ENCODE measurements at places on chromosomes 13 and 19.
A peak's percentile ranks its signal among the peaks of the same experiment; 100 is the strongest.

GRCh38 chr13:113105032-113105920, at the start of gene F7:
Gene F7, plus strand, starts transcription at chr13:113105791. Its CDS starts 51 bp downstream, at chr13:113105842.
- DNase-seq = no peak

DNA sequence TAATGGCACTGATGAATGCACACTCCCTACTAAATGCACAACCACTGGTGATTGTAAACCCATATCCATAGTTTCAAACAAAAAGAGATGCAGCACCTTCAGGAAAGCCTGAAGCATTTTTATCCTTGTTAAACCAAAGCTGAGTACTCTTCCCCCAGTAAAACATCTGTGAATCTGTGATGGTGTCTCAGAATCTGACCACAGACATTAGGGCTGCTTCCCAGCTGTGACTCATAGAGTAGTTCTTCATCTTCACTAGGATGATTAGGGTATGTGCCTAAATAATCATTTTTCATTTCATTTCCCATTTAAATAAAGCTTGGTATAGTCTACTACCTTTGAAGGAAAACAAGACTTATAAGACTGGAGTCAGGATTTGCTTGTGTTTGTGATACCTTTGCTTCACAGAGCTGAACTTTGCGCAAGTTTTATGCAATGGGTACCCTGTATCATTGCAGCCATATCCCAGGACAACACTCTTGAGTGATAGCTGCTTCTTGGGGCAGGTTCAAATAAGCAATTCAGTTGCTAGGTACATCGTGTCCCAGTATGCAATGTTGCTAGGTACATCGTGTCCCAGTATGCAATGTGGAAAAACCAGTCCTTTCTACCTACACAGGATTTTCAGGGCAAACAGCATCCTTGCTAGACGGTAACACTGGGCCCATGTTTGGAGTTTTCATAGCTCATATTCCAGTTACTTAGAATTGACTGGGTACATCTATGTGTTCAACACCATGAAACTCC, 277.1 kb downstream of the IRS2 start:
- DNase-seq = no peak

- DNase-seq = no peak
These were observed 63.4 kb downstream of the SMARCA4 start for GRCh38 chr19:11024259-11024658.

DNA sequence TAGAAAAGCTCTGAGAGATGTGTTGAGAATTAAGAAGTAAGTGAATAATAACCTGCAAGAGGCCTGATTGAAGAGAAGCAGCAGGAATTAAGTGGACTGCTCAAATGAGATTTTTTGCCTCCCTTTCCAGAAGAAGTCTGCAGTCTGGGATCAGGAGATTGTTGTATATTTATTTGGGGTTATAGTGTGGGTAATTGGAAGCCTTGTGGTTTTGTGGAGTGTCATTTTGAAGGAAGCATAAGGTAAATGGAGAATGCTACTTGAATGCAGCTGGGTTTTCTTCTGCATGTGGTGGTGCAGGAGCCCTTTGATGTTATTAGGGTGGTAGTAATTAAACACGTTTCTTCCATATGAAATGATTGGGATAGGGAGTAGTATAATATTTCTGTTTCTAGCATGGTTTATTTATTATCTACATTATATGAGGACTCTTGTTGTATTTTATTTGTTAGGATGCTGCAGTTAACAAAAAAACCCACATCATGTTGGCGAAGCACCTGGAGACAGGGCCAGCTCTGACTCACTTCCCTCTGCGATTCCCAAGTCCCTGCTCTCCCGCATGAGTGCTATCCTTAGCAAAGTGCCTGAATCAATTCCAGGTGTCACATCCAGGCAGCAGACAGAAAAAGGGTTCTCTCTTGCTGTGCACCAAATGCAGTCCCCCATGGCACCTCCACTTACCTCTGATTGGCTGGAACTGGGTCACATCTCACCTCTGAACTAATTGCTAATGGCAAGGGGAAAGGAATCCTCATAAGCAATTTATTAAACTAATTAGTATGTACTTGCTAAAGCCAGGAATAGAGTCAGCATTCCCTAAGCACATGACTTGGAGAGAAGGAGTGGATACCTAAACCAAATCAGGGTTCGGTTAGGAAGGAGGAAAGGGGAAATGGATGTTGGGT, 54.8 kb downstream of the DGKH start:
- DNase-seq = no peak

DNA sequence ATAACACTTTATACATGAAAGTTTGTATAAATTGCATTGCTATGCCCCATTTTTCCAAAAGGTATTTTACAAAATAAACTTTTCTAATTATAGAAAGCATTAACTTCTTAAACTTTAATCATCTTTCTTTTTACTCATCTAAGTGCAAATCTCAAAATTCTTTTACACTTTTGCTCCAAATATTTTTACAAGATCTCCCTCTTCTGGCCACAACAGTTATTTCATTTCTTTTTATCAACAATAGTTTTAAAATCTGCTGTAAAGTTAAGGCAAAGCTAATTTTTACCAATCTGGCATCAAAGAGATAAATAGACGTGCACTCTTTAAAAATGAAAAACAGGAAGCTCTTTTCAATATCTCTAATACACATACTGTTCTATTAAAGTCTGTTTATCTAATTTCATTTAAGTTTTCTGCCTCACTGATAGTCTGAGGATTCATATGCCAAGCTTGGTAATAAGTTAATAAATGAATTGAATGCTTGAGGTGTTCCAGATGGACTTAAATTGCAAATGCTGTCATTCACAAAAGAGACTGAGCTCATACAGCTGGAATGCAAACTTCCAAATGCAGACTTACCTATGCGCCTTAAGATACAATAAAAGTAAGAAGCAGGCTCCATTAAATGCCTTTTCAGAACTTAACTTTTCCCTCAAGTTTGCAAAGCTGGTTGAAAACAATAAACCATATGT, 583.0 kb upstream of the ATXN8OS start:
- no peak for DNase-seq

GRCh38 chr13:88426661-88427060, 755.5 kb downstream of the SLITRK5 start:
- no peak for DNase-seq

DNA sequence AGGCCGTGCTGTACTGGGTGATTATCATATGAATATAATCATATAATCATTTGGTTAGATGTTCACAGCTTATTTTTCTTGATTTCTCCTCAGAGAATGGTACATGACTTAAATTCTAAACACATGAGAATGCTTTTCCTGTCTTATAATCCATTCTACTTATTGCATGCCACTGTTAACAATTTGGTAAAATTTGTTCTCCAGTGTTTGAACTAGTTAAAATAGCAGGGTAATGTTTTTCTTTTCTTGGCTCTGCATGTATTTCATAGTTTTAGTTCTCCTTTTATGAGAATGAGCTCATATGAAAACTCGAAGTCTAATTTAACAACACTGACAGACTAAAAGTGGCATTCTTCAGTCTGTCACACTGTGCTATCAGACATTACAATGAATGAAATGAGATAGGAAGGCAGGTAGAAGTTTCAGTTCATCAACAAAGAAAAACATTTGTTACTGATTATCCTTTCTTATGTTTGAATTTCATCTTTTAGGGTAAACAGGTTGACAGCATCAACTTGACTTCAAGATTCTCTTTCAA, 10.2 kb downstream of the SPRYD7 start:
- no peak for DNase-seq

- no peak for DNase-seq
These were observed 514.0 kb downstream of the KLF5 start for GRCh38 chr13:73572824-73573223.

- DNase-seq = no peak
These were observed 220.5 kb downstream of the RBM26 start for GRCh38 chr13:79185580-79185979.

DNA sequence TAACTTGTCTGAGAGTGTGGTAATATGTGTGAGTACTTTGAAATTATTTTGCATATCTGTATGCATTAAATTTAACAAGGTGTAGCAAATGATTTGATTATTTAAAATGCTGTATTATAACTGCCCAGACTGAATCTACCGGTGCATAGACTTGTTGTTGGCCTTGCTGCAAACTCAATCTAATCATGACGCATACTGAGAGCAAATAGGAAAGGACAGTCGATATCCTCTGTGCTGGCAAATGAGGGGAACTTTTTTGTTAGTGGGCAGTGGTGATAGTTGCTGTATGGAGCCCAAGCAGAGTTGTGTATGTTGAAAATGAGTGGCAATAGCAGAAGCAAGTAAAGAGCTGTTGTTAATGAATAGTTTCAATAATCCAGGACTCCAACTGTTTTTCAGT, 127.4 kb downstream of the LMO7 start:
- DNase-seq = no peak

DNA sequence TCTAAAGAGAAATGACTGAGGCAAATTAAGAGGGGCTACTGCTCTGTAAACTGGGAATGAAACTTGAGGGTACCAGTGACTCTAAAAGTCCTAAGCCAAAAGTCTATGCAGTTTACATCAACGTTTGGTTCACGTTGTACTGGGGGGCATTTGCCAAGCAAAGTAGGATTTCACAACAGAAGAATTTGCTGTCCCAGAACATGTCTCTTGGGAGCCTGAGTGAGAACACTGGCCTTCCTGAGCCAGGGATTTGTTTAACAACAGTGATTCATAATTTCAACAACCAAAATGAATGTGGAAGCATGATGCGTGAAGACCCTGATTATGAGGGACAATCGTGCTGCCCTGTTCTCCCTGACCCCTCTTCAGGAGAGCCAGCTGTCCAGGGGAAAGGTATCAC, 178.0 kb downstream of the OXGR1 start:
- DNase-seq = no peak

DNA sequence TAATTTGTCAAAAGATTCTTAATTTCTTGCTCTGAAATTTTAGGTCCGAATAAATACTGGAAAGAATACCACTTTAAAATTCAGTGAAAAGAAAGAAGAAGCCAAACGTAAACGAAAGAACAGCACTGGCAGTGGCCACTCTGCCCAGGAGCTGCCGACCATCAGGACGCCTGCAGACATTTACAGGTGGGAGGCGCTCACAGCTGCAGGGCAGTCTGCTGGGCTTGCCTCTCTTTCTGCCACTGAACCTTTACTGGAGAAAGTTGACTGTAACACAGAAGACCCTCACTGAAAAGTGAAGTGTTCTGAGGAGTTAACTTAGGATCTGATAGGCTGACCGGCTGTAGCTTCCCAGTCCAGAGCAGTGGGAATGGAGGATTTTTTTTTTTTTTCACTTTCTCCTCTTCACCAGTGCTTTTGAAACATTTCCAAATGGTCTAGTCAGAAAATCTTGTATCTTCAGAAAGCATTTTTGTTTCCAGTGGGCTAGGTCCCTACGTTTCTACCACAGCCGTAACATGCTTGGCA, 69.1 kb downstream of the URI1 start:
- DNase-seq = no peak

- peak; percentile 72 for DNase-seq
These were observed at the start of gene LATS2 for GRCh38 chr13:21061029-21061763. Gene LATS2, minus strand, starts transcription at chr13:21061586. Its CDS starts 15,560 bp downstream, at chr13:21046026.

DNA sequence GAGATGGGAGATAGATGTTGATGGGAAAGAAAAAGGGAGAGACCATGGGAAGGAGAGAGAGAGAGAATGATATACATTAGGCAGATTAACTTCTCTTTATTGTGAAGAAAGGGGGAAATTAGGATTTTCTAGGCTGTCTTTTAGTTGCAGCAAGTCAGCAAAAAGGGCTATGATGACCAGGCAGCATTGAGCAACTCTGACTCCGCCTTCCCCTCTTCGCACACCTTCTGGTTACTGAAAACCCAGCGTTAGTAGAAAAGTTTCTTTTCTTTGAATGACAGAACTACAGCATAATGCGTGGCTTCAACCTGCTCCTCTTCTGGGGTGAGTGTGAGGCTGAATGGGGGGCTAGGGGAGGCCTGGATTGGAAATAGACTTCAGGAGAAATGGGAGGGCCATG, at the start of gene ADGRE1:
ADGRE1 (plus strand) TSS at position 264 of the 400 bp plus-strand sequence; CDS start at position 294, 30 bp downstream.
- no peak for DNase-seq

DNA sequence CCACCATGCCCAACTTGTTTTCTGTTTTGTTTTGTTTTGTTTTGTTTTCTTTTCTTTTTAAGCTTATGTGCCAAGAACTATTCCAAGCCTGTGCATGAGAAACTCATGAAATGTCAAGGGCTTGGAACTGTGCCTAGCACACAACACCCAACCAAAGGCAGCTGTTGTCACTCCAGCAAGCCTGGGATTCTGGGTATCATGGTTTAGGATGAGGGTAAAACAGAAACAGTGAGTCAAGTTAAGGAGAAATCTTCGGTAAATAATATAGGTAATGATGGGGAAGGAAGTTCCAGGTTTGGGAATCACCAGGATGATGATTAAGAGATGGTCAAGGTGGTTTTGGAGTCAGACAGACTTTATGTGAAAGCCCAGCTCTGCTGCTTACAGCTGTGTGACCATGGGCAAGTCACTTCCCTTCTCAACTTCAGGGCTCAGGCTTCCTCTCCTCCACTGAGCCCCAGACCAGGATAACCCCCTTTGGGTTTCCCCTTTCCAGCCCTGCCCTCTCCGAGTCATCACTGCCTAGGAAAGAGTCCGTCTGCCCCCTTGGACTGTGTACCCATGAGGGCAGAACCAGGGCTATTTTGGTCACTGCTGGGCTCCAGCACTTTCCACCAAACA, 5.0 kb downstream of the PVR start:
- no peak for DNase-seq
